ENCODE measurements at places on chromosomes 1 and 21.

DNA sequence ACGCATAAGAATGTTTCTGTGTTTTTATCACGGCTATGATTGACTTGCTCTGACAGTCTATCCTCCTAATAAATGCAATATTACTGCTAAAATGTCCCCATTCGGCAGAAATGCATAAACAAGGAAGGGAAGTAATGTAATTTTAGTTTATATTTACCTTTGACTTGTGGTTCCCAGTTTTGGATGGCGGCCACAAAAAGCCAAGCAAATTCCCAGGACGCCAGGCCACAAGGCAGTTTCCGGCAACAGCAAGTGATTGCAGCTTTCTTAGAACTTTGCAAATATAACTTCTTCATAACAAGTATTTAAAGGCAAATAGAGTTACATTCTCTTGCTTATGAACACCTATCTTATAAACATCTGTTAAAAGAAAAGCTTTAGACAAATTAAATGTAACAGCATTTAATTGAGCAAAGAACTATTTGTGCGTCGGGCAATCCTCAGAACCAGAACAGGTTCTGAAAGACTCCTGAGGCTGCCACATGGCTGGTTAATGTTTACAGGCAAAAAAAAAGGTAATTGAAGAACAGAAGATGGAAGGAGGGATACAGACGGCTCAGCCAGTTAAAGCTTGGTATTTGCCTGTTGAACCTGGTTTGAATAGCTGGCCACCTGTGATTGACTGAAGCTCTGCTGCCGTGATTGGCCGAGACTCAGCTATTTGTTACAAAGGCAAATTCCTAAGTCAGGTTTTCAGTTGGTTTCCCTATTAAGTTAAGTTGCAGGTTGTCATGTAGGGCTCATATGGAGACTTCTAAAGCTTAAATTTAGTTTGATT is 80.8 kb downstream of the C21orf91 start:
- no peak for DNase-seq

DNA sequence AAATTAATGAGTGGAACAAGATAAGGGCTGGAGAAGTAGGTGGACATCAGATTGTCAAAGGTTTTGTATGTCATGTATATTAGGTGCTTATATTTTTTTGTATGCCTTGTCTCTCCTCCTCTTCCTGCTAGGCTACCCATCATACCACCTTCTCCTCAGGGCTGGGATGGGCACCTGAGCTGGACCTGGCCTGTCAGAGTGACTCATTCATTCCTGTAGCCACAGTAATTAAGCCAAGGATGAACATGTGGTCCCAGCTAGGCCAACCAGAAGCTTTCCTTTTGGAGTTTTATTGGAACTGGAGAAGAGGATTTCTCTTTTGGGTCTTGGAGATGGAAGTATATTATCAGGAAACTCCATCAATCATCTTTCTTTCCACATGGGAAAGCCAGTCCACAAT is 21.2 kb downstream of the PTGS2 start:
- no peak for DNase-seq

DNA sequence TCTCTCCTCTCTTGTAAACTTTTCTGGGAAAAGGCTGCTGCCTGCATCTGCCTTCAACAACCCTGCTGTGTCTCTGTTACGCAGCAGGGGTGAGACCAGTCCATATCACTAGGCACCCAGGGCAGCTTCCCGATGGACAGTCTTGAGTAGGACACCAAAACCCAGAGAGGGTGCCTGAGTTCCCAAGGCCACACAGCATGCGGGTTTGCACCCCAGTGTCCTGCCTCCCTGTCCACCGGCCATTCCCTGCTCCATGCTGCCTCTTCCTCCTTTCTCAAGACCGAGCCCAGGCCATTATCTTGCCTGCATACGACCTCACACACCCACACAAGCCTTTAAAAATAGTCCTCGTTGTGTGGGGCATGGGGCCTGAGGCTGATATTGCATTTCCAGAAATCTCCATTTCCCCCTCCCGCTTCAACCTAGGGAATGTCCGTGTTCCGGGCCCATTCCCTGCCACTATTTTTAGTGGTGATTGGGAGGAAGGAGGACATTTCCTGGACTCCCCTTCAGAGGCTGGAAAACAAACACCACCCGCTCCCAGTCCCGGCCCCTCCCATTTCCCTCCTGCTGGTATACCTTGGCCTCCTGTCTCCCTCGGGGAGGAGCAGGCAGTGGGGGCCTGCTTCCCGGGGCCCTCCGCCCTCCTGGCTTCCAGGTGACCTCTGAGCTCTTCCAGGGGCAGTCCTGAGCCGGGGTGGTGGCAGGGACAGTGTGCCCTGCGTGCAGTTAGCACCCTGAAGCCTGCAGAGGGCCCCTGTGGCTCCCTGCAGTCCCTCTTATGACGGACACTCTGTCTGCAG is 132.4 kb upstream of the TMEM51 start:
- no peak for DNase-seq

GRCh38 chr1:167456926-167457325 is 61.4 kb downstream of the CD247 start:
- DNase-seq: no peak

GRCh38 chr1:112464501-112464900 is 44.3 kb upstream of the WNT2B start:
- DNase-seq: no peak

GRCh38 chr1:6342056-6342455 is 51.5 kb downstream of the ACOT7 start:
- DNase-seq: no peak

GRCh38 chr1:23643736-23644554 is 47.7 kb upstream of the RPL11 start:
- DNase-seq: peak; percentile 66

GRCh38 chr21:17650292-17650691 is 37.6 kb upstream of the BTG3 start:
- no peak for DNase-seq

DNA sequence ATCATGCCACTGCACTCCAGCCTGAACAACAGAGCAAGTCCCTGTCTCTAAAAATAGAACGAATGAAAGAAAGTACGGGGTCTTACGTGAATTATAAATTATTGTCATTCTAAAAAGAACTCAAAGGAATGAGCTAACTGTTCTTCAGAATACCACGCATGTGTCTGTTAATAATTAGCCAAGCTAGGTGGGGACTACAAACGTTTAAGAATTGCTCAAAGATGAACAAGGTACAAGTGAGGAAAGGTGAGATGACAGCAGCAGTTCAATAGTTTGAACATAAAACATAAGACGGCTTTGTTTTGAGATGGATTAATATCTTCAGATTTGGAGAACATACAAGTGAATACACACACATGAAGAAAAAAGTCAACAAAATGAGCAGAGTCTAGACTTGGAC is 79.6 kb downstream of the UBR4 start:
- no peak for DNase-seq

DNA sequence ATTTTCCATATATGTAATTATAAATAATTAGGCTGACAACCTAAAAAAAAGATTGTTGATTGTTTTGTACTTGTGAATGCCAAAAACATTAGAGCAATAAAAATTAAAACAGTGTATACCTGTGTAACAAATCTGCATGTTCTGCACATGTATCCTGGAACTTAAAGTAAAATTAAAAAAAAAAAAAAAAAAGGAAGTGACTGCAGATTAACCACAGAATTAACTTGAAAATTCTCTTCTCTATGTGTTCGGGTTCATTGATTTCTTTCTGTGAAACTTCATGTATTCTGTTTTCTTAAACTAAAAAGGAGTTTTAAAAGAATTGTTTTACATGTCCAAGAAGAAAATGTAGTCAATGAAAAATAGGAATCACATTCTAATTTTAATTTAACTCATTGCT is 95.7 kb downstream of the FASLG start:
- no peak for DNase-seq

DNA sequence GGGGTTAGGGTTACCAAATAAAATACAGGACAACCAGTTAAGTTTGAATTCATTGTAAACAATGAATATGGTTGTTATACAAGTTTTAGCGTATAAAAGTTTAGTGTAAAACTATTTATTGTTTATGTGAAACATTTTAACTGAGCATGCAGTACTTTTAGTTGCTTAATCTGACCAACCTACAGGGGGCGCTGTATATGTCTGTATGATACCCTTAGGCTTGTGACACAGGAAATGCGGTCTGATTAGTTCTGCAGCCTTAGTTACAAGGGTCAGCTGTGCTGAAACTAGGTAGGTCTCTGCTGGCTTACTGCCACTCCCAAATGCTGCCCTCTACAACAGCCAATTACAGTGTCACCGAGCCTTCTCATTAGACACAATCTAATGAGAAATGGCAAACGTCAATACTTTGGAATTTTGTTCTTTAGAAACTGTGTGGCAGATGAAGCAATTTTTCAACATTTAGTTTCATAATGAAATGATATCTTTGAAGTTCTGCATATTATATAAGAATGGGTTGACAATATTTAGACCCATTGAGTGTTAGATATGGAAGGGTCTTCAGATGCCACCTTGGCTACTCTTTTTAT is 56.2 kb downstream of the NTNG1 start:
- no peak for DNase-seq

DNA sequence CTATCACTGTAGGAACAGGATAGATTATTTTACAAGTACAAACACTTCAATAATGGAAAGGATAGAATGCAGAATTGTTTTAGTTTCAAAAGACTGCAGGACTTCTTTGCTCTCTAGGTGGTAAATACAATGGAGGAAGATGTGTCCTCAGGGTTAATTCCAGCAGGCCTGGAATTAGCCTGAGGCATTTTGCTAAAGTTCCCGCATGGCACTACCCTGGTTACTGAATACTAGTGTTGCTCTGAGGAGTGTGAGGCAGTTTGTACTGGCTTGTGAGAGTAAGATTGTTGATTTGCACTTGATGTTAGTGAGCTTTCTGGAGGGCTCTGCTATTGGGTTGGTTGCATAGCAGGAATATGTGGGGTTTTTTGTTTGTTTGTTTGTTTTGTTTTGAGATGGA is 61.4 kb downstream of the FASLG start:
- DNase-seq: no peak

GRCh38 chr1:13994386-13994785 is 294.4 kb downstream of the PRDM2 start:
- DNase-seq: no peak

GRCh38 chr1:192751260-192751659 is 57.6 kb upstream of the RGS2 start:
- no peak for DNase-seq

- DNase-seq: no peak
Measured at GRCh38 chr1:245129319-245130240, 25.2 kb upstream of the KIF26B start.

GRCh38 chr1:228270032-228270431 is 62.2 kb downstream of the OBSCN start:
- no peak for DNase-seq

DNA sequence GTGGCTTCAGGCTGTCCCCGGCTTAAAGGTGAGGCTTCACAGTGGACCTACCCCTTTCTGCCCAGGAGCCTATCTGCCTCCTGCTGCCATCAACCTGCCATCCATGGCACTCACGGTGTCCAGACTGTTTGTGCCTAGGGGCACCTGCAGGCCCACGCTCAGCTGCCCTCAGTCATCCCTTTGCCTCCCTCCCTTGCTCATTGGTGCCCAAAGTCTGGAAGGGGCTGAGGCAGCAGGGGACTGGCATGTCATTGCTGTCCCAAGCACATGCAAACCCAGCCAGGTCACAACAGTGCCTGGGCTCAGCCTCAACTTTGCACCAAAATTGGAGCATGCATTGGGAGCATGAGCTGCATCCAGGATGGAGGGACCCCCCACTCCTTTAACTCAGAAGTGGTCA is 1142.7 kb upstream of the NCAM2 start:
- no peak for DNase-seq

DNA sequence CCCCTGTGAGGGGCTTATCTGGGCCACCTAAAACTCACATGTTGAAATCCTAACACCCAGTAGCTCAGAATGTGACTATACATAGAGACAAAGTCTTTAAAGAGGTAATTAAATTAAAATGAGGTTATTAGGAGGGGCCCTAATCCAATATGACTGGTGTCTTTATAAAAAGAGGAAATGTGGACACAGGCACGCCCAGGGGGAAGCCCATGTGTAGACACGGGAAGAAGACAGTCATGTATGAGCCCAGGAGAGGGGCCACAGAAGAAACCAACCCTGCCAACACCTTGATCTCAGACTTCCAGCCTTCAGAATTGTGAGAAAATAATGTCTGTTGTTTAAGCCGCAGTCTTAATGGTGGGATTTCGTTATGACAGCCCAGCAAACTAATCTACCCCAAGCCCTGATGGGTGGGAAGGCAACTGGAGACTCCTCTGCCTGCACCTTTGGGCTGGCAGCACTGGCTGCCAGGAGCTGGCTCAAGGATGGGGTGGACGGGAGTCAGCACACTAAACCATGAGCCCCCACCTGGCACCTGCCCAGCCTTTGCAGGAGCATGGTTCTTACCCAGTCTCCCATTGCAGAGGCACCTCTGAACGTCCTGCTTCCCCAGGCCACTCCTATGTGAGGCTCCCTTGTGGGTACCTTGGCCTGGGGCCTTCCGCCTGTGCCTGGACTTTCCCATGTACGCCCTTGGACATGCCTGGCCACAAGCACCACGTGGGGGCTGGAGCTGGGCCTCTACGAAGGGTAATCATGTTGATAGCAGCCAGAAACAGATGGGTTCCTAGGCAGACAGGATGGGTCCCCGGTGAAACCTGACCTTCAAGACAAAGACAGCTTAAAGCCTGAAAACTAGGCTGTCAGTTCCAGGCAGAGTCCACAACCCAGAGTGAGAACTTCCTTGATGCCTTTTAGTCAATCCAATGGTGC is 57.1 kb upstream of the DMRTB1 start:
- DNase-seq: no peak

GRCh38 chr1:63854091-63854490 is 80.3 kb downstream of the ROR1 start:
- DNase-seq: no peak

- DNase-seq: peak; percentile 64
Measured at GRCh38 chr1:156464825-156465452, 35.6 kb downstream of the MEF2D start.

- DNase-seq: no peak
Measured at GRCh38 chr1:3652548-3653285, 401 bp downstream of the TP73 start.

- DNase-seq: peak; percentile 56
Measured at GRCh38 chr1:247448107-247448791, 9.7 kb downstream of the OR2B11 start.

DNA sequence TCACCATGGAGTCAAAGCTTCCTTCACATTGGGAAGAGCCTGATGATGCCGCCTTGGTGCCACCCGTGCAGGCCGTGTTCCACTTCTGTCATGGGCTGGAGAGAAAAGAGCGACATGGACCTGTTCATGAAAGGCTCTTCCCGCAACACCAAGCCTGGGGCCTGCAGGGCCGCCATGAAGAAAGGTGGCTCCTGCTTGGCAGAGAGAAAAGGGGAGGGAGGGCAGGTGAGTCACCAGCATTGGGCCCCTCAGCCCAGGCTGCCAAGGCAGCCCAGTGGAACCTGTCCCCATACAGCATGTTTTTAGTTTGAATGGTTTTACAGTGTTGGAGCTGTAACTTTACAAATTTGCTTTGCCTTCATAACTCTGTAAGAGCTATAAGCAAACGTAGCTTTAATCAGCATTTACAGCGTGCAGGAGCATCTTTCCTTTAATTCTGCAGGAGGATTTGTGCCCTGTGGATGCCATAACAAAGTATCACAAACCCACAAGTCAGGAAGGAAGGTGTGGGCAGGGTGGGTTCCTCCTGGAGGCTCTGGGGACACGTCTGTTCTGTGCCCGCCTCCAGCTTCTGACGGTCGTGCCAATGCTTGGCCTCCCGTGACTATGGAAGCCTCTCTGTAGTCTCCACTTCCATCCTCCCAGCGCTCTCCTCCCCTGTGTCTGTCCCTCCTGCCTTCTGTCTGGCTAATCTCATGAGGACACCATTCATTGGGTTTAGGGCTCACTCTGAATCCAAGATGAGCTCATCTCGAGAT is 49.1 kb downstream of the RIPK4 start:
- DNase-seq: no peak

GRCh38 chr1:27885621-27886352 is 13.4 kb downstream of the THEMIS2 start:
- no peak for DNase-seq

- no peak for DNase-seq
Measured at GRCh38 chr1:206850401-206850800, 15.0 kb upstream of the IL20 start.

Data from thyroid gland (tissue), 4 donors.